ENCODE measurements at places on chromosomes 3 and 15.

DNA sequence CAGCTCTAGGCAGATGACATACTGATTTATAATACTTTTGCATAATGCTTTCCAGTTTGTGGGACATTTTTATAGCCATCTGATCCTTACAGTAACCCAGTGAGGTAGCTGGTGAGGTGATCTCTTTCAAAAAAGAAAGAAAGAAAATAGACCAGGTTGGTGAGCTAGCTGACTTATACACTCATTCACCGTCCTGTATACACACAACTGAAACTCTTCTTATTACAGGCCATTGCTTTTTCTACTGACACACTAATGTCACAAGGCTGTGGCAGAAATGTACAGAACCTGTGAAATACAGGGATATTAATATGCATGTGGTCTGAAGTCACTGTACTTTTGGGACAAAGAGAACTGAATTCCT lies 150.2 kb upstream of the BHLHE40 start:
- no peak for DNase-seq

- no peak for DNase-seq
Observed at GRCh38 chr3:134136604-134137003, 106.9 kb upstream of the SLCO2A1 start.

DNA sequence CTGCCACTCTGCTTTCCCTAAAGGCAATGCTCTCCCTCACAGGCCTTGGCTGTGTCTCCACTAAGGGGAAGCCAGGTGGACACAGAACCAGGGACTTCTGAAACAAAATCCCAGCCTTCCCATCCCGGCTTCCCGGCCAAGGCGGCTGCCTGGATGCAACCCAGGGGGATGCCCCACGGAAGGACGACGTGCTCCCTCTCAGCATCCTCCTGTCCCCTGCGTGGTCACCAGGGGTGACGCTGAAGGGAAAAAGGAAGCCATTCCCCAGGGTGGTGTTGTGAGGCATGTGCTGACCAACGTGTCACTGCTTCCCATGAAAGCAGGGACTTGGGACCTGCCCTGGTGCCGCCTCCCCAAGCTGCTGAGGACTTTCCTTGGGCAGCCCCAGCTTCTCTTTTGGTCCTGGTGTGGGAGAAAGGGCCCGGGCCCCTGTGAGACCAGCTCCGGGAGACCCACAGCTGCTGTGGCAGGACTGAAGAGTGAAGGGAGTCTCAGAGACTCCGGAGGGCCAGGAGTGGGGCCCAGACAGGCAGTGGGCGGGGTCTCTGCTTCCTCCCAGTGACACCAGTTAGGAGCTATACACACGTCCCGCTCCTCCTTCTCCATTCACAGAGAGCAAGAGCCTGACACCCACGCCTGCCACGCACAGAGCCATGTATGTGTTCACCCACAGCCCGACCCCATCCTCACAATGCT lies 139.2 kb downstream of the NUP210 start:
- DNase-seq = no peak

DNA sequence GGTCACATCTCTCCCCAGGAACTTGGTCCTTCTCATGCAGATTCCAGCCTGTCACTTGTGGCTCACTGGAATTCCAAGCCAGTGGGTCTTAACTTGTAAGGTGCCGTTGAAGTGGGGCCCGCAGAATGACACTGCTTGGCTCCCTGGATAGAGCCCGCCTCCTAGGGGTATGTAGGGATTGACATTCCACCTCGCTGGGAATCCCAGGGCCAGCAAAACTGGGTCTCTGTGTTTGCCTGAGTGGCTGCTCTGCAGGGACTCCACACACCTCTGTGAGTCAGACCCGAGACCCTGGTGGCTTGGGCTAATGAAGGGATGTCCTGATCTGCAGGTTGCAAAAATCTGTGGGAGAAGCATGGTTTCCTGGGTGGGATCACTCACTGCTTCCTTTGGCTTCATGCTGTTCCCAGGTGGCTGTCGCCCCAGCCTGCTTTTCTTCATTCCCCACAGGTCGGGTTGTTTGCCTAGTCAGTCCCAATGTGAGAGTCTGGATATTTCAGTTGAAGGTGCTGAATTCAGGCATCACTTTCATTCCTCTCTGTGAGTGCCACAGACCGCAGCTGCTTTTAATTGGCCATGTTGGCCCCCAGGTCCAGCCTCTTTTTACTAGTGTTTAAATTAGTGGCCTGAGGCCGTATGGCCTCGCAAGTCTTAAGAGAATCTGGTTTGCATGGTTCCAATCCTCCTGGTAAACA lies 156.0 kb upstream of the TRIM42 start:
- no peak for DNase-seq

- no peak for DNase-seq
Observed at GRCh38 chr3:94269763-94270162, 206.9 kb downstream of the NSUN3 start.

DNA sequence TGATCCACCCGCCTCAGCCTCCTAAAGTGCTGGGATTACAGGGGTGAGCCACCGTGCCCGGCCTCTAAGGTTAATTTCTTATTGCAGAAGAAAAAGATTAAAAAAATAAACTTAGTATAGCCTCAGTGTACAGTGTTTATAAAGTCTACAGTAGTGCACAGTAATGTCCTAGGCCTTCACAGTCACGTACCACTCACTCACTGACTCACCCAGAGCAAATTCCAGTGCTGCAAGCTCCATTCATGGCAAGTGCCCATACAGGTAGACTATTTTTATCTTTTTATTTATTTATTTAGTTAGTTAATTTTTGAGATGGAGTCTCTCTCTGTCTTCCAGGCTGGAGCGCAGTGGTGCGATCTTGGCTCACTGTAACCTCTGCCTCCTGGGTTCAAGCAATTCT lies 3.2 kb upstream of the FLNB start:
- no peak for DNase-seq

DNA sequence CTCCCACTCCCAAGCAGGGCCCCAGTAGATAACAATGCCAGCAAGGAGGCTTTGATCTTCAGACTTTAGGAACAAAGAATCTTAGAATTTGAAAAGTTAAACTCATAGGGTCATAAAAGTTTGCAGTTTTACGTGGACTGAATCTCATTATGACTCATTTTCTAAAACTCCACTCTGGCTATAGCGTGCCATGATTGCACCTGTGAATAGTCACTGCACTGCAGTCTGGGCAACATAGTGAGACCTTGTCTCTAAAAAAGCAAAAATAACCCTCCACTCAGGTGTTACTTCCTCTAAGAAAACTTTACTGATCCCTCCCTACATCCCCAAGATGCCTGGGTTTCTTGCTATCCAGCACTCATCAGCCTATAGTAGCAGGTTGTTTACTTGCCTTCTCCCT lies 104.5 kb downstream of the IL20RB start:
- no peak for DNase-seq

- DNase-seq = no peak
Observed at GRCh38 chr15:36323615-36324014, 255.8 kb upstream of the CDIN1 start.

DNA sequence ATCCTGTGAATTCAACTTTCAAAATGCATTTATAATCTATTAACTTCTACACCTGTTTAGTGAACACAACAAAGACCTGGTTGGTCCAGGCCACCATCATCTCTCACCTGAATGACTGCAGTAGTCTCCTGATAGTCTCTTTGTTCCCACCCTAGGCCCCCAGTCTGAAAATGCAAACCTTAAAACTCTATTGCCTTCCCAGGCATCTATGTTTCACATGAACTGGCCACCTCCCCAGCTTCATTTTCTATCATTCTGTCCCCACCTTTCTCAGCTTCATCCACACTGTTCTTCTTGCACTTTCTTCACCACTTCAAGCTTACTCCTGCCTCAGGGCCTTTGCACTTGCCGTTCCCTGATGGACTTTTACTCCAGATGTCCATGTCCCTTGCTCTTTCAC lies 45.0 kb downstream of the CLSTN2 start:
- DNase-seq = no peak

- peak; percentile 81 for DNase-seq
Observed at GRCh38 chr3:47984075-47984728, 32.0 kb downstream of the MAP4 start.

DNA sequence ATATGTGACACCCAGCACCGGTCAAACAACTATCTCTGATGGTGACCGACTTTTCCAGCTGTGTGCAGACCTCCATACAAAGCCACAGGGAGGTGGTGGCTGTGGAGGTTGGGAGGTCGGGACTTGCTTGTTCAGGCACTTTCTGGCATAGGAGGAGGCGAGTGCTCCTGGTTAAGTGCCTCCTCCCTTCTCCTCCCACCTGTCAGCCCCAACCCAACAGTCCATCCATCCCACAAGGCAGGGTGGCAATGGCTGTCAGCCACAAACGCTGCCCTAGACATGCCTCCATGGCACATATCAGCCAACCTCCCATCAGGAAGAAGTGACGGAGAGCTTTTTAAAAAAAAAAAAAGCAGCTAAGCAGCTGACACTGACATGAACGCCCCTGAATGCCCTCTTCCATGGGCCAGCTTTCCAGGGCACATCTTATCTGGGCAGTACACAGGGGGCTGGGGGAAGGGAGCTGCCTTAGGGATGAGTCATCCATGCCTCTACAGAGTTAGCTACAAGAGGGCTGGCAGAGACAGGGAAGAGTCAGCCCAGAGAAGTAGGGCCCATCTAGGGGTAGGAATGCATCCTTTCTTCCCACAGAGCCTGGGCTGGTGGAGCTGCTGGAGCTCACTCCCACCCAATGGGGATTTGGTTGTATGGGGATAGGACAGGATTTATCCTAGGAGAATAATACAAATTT lies 41.2 kb downstream of the CCDC12 start:
- DNase-seq = peak; percentile 96

DNA sequence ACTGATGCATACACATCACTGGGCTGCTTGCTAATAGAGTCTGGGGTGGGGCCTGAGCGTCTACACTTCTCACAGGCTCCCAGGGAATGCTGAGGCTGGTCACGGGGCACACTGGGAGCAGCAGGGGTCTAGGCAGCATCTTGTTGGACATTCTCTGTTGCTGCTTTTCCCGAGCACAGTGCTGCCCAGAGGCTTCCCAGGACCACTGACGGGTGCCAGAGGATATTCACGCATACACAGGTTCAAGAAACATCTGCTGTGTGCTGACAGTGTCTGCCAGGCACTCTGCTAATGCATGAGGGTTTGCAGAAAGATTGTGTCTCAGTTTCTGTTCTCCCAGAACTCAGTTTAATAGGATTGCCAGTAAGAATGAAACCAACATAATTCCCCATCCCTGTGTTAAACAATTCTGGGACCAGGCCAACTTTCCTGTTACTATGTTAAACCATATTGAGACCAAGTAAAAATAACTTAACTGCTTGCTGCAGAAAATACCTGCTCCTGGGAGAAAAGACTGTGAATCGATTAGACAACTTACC lies 23.9 kb upstream of the BCL2L10 start:
- no peak for DNase-seq

- DNase-seq = no peak
Observed at GRCh38 chr15:62986948-62987347, 55.6 kb upstream of the TPM1 start.

- no peak for DNase-seq
Observed at GRCh38 chr3:33746416-33747116, 28.5 kb upstream of the CLASP2 start.

DNA sequence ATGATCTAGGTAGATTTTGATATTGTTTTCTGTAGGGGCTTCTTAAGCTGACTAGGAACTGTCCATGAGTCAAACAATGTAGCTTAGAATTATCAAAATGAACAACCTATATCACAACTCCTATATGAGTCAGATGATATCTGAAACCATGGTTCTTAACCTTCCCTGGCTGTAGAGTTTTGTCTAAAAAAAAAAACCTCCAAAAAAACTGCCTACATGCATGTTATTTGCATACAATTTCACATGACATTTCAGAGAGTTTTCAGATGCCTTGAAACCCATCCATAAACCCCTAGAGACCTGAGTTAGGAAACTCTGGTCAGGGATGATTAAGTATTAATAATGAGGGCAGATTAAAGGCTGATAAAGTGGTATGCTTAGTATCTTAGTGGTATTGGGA lies 157.0 kb downstream of the CHST2 start:
- no peak for DNase-seq

GRCh38 chr3:30449290-30449632 lies 157.1 kb upstream of the TGFBR2 start:
- no peak for DNase-seq

GRCh38 chr3:65836047-65836446 lies 202.7 kb downstream of the MAGI1 start:
- DNase-seq = no peak

DNA sequence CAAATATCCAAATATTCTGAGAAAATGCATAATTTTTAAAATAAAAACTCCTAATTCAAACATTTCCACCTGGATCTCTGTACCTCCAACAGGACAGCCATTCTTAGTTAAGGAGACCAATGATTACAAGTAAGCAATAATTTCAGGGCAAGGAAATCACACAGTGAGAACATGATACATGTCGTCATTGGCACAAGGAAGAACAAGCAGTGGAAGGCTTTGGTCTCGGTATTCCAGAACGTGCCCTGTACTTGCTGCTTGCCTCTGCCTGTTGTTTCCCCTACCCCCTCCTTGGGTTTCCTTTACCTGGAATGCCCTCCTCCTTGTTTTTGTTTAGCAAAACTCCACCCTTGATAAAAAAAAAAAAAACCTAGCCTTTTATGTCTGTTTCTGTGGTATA lies 72.8 kb downstream of the PPM1L start:
- DNase-seq = no peak

- no peak for DNase-seq
Observed at GRCh38 chr15:67172172-67172571, 82.3 kb downstream of the AAGAB start.

- no peak for DNase-seq
Observed at GRCh38 chr15:95298729-95299128, 1031.8 kb upstream of the NR2F2 start.

DNA sequence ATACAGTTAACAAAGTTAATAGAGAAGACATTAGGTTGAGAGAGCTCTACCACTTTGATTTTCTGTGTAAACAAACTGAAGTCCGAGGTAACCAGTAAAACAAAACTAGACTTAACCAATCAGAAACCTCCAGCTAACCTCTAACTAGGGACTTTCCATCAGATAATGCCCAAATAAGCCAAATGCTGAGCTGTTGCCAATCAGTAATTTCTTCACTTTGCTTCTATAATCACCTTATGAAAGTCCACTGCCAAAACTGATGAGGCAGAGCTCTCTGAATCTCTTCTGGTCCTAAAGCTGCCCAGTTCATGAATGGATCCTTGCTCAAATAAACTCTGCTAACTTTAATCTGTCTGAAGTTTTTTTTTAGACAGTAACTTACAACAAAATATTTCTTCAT lies 448.0 kb upstream of the NECTIN3 start:
- DNase-seq = no peak

GRCh38 chr15:53297828-53298227 lies 461.6 kb downstream of the WDR72 start:
- DNase-seq = no peak

DNA sequence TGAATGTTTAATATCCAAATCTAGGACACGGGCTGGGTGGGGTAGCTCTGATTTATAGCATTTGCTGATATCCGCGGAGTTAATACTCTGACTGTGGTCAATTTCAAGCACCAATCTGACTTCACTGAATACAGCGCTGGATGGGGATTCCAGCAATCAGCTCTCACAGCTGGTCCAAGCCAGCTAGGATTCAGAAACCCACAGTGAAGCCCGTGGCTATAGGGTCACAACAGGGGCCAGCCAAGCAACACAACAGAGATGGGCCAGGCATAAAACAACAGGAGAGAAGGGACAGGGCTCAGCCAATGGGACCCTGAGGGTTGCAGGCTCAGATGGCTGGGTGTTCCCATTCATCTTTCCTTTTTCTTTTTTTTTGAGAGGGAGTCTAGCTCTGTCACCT lies 5.4 kb upstream of the LMAN1L start:
- no peak for DNase-seq

All from amniotic stem cell (primary cell).